ENCODE measurements at places on chromosomes 16 and 17.

DNA sequence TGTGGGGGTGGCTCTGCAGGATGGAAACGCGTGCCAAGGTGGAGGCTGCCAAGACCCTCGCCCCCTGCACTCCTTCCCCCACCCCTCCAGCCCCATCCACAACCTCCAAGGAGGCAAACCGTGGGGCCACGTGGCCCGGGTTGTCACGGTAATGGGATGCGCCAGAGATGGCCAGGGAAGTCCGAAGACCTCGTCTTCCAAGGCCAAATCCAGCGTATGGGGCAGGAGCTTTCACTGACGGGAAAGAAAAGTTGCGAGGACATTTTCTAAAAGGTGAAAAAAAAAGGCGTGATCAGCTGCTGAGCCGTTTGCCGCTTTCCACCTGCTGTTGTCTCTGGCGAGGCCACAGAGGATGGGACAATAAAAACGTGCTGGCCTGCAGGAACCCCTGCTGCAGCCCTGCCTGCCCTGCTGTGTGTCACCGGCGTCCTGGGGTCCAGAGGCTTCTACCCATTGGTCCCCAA lies 28.3 kb upstream of the GSE1 start:
- no peak for DNase-seq

DNA sequence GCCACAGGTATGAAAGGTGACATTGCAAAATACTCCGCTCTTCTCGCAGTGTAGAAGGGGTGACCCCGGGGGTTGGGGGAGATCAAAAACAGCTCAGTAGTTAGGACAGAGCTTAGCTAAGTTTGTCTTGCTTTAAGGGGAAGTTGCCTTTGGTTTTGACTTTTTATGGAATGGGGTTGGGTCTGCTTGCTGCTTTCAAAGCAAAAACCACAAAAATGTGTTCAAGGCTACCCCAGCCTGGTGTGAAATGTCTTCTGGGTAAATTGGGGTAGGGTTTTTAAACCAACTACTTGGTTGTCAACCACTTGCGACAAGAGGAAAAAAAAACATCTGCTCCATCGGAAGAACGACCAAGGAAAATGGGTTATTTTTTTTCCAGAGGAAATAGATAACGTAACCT lies 6.2 kb downstream of the FUS start:
- DNase-seq, result no peak

- DNase-seq, result no peak
Observed at GRCh38 chr17:57441270-57441600, 184.9 kb downstream of the MSI2 start.

DNA sequence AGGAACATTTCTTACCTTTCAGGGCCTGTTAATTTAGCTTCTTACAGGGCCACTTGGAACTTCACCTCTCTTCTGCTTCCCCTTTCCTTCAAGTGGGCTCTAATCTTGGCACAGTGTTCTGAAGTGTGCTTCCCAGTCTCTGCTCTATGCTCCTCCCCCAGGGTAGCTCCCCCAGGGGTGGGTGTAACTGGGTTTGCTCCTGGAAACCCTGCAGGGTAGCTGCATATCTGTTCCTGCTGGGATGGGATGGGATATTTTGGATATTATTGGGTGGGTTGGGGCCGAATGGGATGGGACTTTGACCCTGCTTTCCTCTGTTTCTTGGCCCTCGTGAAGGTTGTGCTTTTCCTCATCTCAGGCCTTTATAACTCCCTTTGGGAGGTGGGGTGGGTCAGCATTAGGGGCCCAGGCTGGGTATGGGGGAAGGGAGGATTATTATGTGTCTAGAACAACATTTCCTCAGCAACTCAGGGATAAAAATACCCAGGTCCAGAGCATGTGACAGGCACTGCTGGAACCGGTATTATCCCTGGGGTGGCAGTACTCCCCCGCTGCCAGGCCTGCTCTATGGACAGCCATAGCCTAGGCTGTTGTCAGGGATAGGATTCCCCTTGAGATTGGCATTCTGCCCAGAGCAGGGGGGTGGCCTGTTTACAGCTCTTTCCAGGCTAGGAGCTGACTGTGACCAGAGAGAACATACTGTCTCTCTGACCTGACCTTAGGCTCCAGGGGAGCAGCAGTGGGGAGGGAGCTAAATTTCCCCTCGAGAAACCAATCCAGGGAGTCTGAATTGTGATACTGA lies 5.0 kb downstream of the NFE2L1 start:
- peak; percentile 83 for DNase-seq

- no peak for DNase-seq
Observed at GRCh38 chr16:65717846-65718245, 596.0 kb upstream of the CDH11 start.

GRCh38 chr17:48498164-48498850 lies 32.5 kb downstream of the HOXB1 start:
- DNase-seq, result peak; percentile 59

- DNase-seq, result no peak
Observed at GRCh38 chr16:12565423-12565822, 238.3 kb downstream of the CPPED1 start.

DNA sequence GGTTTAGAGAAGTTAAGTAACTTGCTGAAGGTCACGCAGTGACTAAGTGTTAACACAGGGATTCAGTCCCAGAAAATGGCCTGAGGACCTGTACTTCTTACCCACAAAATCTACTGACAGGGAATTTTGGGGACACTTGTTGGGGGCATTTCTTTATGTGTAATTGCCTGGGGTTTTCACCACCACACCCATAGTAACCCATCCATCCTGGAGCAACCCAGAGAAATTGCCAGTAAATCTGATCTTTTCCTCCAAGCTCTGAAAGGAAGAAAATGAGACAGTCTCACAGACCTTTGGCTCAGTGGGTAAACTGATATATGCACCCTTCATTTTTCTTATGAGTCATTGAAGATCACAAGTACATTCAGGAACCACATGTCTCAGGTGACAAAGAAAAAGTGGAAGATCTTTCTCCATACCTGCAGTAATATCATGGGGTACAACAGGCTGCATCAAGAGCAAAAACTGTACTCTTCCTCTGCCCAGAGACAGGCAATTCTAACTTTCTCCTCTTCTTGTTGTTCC lies 81.0 kb downstream of the NOG start:
- no peak for DNase-seq

- no peak for DNase-seq
Observed at GRCh38 chr16:82935766-82936165, 309.0 kb downstream of the CDH13 start.

DNA sequence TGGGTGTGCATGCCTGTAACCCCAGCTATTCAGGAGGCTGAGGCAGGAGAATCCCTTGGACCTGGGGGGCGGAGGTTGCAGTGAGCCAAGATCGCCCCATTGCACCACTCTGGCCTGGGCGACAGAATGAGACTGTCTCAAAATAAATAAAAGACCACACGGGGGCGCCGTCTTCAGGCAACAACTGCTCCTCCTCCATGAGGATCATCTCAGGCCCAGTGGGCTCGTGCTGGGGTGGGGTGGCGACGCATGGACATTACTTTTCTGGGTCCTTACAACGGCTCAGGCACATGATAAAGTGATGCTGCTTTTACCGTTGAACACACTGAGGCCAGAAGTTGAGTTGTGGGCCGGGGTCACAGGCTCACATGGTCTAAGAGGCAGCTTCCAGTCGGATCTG lies 56.2 kb downstream of the PRMT7 start:
- DNase-seq, result peak; percentile 26

GRCh38 chr17:1727876-1728630 lies 3.5 kb downstream of the WDR81 start:
- no peak for DNase-seq

DNA sequence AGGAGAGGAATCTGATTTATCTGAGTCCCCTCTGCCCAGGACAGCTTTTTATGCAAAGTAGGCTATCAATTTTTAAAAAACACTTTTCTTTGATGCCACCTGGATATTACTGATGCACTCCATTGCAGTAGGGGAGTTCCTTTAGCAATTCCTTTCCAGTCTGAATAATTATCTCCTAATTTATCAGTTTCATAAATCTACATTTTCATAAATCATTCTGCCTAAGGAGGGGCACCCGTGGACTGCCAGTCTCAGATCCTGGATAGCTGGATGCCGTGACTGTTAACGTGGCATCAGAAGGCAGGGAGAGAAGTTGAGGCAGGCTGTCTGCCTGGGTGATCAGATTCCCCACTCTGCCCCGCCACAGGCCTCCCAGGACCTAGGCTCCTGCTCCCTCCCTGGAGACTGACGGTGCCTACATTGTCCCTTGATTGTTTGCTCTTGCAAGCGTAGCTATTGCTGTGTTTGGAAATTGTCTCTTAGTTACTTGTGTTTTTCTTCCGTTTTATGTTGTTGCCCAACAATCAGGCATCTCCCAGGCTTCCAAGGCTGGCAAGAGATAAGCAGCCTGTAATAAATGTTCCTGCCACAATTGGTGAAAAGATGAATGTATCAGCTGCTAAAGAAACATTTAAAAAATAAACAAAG lies 75.2 kb downstream of the KATNIP start:
- peak; percentile 63 for DNase-seq

DNA sequence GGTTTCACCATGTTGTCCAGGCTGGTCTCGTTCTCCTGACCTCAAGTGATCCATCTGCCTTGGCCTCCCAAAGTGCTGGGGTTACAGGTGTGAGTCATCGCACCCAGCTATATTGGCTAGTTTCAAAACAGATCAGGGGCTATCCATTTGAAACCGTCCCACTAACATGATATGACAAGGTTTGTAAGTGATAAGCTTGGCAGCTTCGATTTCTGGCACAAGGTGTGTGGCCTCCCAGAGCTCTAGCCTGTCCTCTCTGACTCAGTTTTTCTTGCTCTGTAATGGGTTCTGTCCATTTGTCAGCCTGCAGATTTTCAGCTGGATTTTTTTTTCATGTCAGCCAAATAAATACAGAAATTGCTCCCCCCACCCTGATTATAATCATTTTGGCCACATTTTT lies 31.8 kb upstream of the TENT4B start:
- DNase-seq, result no peak
